ENCODE measurements at places on chromosomes 5 and 9.

DNA sequence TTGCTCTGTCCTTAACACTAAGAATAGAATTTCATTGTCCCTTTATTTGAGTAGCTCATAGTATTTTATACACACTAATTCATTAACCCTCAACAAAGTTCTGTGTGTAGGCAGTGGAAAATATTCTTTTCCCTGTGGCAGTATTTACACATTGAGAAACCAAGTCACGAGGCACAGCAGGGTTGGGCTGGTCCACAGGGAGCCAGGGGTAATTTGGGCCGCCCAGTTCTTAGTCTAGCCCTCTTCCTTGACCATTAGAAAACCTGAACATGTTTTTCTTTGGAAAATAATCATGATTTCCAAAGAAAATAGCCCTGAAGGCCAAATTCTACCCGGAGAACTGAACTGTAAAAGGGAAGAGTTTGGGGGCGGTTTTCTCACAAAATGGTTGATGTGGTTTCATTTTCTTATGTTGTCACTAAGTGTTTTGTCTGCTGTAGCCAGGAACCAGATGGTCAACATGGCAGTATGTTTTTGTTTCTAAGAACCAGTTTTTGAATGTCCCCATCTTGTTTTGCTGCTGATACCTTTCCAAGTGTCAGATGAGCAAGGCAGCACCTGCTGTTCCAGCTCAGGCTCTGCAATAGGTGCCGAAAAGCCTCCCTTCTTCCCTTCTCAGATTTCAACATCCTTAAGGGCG lies 29.6 kb downstream of the ARHGEF28 start:
- no peak for DNase-seq

DNA sequence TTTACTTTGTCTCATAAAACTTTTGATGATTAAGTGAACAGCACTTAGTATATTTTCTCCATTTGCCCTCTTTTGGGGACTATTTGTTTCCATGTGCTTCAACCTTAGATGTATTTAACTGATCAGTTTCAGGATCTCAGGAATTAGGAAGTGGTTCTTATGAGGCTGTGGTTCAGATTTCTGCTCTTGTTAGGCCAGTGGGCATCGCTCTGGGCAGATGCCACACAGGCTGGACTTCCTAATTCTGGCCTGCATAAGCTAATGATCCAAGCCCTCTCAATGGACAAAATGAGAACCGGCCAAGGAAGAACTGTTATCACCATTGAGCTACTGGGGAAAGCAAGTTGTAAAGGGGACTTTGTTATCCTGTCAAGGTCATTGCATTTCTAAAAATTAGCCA lies 6.9 kb downstream of the ARHGAP26 start:
- DNase-seq = no peak

- no peak for DNase-seq
Measured at GRCh38 chr5:50807661-50808060, 141.2 kb downstream of the PARP8 start.

- DNase-seq = no peak
Measured at GRCh38 chr9:15268782-15269181, 38.2 kb downstream of the TTC39B start.

DNA sequence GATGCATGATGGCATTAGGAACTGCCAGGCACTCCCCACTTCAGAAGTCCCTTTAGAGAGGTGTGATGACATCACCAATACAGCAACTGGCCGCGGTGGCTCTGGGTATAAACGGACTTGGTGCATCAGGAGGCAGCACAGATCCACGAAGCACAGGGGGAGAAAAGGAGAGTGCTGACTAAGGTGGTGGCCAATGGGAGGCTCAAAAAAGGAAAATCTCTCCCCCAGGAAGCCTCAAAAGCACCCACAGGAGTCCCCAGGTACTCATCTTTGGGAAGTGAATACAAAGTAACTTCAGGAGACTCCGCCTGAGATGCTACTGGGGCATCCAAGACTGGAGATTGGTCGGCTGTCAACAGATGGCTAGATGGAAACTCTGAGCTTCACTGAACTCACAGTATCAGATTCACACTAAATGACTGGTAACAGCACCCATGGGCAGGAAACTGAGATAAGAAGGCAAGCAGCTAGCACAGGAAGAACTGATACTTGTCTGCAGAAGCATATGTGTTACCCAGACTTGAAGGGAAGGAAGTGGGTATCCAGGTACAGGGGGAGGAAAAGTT lies 7.6 kb downstream of the TTC39B start:
- DNase-seq = no peak

GRCh38 chr9:135588886-135589595 lies 27.5 kb downstream of the PAEP start:
- no peak for DNase-seq

DNA sequence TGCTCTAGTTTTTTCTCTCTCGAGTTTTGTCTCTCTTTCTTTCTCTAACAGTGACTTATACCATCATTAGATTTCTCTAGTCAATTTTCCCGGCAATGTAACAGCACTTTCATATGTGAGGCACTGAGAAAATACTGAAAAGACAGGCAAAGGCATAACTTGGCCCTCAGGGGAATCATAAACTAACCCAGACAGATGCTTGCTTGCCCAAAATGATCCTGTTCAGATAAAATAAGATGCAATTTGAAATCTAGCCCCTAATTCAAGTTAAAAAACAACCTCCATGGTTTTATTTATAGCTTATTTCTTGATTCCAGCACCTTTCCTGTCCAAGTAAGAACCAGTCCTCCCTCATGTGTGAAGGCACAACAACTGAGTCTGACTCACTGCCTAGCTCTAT lies 294.6 kb downstream of the GAS1 start:
- no peak for DNase-seq

DNA sequence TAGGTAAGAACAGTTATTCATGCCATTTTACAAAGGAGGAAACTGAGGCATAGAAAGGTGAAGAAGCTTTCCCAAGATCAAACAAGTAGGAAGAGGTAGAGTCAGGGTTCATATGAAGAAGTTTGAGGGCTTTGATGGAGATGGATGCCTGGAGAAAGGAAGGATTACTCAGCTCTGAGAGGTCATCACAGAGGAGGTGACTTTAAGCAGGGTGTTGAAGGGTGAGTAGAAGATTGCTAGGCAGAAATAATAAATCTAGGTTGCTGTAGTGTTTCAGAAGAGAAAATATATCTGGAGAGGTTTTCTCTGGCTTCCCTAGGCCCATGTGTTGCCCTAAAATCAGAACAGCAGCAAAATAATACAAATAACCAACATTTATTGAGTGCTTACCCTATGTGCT lies 196.3 kb downstream of the PALM2AKAP2 start:
- DNase-seq = no peak

DNA sequence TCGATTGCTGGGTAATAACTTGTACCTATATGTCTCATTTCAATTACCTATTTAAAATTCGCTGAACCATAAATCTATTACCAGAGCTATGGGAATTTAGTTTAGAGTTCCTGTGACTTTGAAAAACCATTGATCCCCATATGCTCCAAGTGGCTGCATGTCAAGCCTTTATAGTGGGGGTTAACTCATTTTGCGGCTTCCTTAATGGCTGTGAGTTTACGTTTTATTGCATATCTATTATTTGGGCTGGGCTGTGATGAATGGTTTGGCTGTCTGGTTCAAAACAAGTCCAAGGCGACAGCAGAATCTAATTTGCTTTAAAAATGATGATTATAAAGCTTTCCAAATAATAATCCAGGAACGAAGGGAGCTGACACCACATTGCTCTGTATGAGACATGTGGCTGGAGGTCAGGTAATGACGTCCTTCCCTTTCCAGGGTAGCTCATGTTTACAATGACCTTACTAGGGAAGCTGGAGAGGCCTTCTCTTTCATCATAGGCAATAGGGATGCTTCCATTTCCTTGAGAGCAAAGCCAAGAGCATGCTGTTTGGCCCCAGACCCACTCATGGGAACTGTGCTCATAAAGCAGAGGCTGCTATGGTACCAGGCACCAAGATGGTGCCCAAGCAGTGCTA lies 258.3 kb downstream of the HSPA4 start:
- DNase-seq = no peak

Data from activated CD4-positive, alpha-beta T cell treated with anti-CD3 and anti-CD28 coated beads, Interleukin-2, amount 50 U/mL, for 24 hours (primary cell).